ENCODE measurements at places on chromosomes 4 and X.
A peak's percentile ranks its signal among the peaks of the same experiment; 100 is the strongest.

- no peak for DNase-seq
These were observed 121.1 kb downstream of the GLRA3 start for GRCh38 chr4:174707902-174708301.

GRCh38 chrX:134600714-134601113 lies 57.6 kb downstream of the PLAC1 start:
- DNase-seq = no peak

- no peak for DNase-seq
These were observed 1.4 kb downstream of the AMMECR1 start for GRCh38 chrX:110316351-110317060.

DNA sequence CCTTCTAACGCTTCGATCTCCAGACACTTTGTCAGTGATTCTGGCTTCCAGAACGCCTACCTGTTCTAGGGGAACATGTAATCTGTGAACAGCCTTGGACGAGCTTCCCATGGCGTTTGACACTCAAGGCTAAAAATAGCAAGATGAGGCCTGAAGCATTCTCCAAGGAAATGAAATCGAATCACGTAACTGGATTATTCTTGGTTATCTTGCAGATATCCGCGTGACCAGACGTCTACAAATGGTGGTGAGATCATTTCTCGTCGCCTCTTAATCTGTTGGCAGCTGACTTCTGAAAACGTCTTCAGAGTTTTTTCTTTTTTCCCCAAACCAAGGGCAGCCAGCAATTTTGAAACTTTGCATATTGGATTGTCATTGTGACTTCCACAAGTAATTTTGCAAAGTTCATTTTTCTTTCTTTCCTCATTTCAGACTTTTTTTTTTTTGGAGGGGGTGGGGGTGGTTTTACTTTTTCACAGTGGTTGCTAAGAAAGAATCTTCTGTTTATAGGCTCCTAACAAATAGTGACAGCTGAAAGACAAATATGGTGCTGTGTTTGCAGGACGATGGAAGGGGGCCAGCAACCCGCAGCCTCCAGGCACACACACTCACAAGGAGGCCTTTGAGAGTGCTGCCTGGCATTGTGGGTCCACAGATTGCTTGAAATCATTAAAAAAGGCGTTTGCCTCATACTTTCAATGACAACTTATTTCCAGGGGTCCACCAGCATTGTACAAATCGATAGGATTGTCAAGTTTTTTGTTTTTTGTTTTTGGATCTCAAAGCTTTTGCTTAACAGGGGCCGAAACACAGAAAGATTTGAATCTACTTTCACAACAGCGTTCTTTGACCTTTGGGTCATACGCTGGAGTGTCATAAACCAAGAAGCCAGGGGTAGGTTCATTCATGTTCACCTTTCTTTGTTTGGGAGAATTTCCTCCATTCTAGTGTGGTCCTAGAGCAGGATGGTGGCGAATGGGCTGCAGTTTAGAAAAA lies 32.4 kb upstream of the PDLIM3 start:
- no peak for DNase-seq

DNA sequence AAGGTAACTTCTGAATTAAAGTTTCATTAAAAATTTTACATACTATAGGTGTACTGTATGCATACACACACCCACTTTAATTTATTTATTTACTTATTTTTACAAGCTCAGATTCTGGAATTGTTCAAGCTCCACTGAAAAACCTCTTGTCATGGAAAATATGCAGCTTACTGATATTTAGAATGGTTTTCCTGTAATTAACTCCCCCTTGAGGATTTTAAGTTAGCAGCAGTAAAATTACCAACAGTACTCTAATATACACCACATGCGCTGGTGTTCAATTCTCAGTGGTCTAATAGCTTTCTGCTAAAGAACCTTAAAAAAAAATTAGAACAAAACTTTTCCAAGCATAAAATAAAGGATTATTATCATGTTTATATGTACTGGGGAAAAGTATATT lies 12.0 kb downstream of the MAB21L2 start:
- peak; percentile 35 for DNase-seq

- no peak for DNase-seq
These were observed 71.5 kb downstream of the AFF1 start for GRCh38 chr4:87006426-87006675.

- DNase-seq = no peak
These were observed 43.1 kb upstream of the C1GALT1C1 start for GRCh38 chrX:120672841-120673530.

DNA sequence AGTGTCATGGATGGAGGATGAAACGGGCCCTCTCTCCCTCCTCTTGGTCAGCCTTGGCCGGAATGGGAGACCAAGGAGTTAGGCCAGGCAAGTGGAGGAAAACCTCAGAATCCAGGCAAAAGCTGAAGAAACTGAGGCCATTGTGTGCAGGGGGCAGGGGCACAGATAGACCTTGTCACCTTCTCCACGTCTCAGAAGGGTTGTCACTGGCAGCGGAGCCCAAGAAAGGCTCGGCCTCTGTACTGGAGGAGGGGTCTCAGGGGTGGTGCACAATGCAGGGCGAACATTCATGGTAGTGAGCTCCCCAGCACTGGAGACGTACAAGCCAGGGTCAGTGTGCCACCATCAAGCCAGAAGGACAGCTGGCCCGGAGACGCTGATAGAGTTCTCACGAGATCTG lies 139.5 kb downstream of the CPZ start:
- no peak for DNase-seq

GRCh38 chrX:75546724-75547511 lies 24.1 kb upstream of the ZDHHC15 start:
- no peak for DNase-seq

GRCh38 chr4:154529728-154530519 lies 20.3 kb downstream of the PLRG1 start:
- no peak for DNase-seq

DNA sequence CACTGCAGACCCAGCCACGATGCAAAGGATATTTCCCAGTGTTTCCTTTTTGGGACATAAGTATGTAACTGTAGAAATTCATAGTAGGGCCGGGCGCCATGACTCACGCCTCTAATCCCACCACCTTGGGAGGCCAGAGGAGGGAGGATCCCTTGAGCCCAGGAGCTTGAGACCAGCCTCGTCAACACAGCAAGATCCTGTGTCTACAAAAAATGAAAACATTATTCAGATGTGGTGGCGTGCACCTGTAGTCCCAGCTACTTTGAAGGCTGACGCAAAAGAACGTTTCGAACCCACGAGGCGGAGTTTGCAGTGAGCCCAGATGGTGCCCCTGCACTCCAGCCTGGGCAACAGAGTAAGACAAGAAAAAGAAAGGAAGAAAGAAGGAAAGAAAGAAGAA lies 49.2 kb downstream of the CRLF2 start:
- DNase-seq = no peak

- DNase-seq = no peak
These were observed 187.8 kb downstream of the MID1IP1 start for GRCh38 chrX:38989076-38989475.

GRCh38 chrX:78532363-78532762 lies 126.8 kb downstream of the RTL3 start:
- no peak for DNase-seq
